ENCODE measurements at places on chromosomes 5 and 9.
A peak's percentile ranks its signal among the peaks of the same experiment; 100 is the strongest.

DNA sequence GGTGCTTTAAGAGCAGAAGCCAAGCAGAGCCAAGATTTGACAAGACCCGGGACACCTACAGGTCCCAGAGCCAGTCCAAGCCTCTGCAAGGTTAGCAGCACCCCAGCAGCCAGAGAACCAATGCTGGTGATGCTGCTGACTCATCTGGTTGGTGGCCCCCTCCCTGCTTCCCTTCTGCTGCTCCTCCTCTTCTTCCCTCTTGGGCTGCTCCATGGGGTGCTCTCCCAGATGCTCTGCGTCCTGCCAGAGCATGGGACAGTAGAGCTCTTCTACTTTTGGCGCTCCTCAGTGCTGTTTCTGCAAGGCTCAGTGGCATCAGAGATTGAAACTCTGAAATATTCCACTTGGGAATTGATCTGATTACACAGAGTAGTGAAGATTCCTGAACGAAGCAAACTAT lies 76.1 kb upstream of the SAP30L start:
- H3K27me3 ChIP-seq, result no peaks in the 10 kb centered on the region
- no peak overlapping the region for H3K27ac ChIP-seq
- DNase-seq, result no peak
- no peaks in the 10 kb centered on the region for H3K4me1 ChIP-seq
- no peak overlapping the region for H3K4me3 ChIP-seq

DNA sequence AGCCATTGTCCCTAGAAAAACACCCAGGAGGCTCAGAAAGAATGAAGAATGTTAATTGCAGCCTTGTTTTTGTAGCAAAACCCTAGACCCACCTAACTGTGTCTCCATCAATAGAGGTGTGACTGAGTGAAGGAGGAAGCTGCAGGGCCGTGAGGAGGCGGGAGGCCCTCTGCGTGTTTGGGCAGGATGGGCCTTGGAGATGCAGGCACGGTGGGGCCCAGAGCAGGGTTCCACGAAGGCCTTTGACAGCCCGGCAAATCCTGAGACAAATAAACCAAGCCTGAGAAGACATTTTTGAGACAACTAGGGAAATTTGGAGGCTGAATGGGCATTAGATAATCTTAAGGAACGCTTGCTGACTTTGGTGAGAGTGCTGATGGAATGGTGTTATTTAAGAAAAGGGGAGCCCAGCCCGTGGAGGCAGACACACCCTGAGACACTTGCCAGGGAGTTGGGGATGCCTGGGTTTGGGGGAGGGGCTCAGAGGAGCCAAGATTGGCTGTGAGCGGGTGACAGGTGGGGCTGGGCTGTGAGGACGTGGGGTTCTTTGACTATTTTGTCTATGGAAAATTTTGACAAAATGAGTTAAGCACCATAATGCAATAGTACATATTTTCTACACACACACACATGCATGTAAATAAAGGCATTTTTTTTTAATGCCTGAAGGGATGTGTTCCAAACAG lies 48.8 kb downstream of the BARX1 start:
- H3K4me3 ChIP-seq, result no peak overlapping the region
- H3K27me3 ChIP-seq, result peaks cover 3% of the 10 kb centered on the region
- no peak for DNase-seq
- H3K27ac ChIP-seq, result no peak overlapping the region
- no peaks in the 10 kb centered on the region for H3K36me3 ChIP-seq

DNA sequence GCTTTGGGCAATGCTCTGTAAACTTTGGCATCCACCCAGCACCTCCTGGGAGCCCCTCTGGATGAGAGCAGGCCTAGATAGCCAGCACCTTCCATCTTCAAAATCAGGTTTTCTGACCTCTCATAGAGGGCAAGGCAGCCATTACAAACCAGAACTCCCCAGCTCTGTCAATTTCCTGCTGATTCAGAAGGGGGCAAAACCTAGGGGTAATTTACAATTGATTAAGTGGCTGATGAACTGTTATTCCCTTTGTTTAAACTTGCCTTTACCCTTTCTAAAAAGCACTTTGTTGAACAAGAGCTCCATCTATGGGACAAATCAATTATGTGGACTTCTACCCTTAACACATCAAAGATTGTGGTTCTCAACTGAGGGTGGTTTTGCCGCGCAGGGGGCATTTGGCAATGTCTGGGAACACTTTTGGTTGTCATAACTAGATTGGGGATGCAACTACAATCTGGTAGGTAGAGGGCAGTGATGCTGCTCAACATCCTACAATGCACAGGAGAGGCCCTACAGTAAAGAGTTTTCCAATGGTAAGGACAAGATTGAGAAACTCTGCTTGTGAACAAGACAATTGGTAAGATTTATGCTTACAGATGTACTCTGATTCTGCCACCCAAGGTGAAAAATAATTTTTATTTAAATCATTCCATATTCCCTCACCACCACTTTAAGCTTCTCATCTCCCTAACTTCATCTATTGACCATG lies 184.1 kb downstream of the MARCHF11 start:
- DNase-seq, result no peak
- H3K27me3 ChIP-seq, result no peaks in the 10 kb centered on the region
- no peaks in the 10 kb centered on the region for H3K4me1 ChIP-seq

GRCh38 chr5:132825033-132825833 lies 5.2 kb downstream of the SHROOM1 start:
- DNase-seq, result no peak
- no peak overlapping the region for H3K27ac ChIP-seq
- H3K27me3 ChIP-seq, result peaks cover 66% of the 10 kb centered on the region
- peak overlapping the region; percentile 13 for H3K4me3 ChIP-seq

- H3K27me3 ChIP-seq, result peaks cover 60% of the 10 kb centered on the region
- H3K4me1 ChIP-seq, result peaks cover 9% of the 10 kb centered on the region
- H3K27ac ChIP-seq, result no peak overlapping the region
- H3K4me3 ChIP-seq, result no peak overlapping the region
- no peaks in the 10 kb centered on the region for H3K36me3 ChIP-seq
Observed at GRCh38 chr5:96434201-96434645, 1.2 kb upstream of the PCSK1 start.

GRCh38 chr5:140242890-140243585 lies 59.9 kb downstream of the PFDN1 start:
- H3K27me3 ChIP-seq, result no peaks in the 10 kb centered on the region
- no peak for DNase-seq
- peaks cover 12% of the 10 kb centered on the region for H3K36me3 ChIP-seq
- H3K4me1 ChIP-seq, result peaks cover 12% of the 10 kb centered on the region
- H3K4me3 ChIP-seq, result no peak overlapping the region

DNA sequence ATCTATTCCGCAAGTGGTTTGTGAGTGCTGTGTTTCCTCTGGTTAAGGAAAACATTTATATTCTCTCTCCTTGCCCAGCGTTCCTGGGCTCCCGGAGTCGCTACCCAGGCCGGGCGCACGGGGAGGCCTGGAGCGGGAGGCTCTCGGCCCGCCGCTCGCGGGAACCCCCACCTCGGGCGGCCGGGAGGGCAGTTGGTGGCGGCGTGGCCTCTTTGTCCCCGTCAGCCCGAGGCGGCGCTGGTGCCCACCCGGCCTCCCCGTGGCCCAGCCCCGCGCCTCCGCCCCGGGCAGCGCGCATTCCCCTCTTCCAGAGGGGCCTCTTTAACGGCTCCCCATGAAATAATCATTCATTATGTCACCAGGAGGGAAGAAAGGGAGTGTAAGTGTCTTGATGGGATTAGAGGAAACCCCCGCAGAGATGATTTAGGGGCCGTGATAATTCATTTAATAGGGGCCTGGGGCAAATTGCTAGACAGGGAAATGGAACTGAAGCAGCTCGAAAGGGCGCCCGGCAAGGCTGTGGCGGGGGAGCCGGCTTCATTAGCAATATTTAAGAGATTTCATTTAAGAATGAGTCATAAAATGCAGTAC lies 181.9 kb upstream of the TBCA start:
- peaks cover 43% of the 10 kb centered on the region for H3K27me3 ChIP-seq
- no peak overlapping the region for H3K27ac ChIP-seq
- DNase-seq, result no peak
- H3K4me1 ChIP-seq, result peaks cover 15% of the 10 kb centered on the region
- no peak overlapping the region for H3K4me3 ChIP-seq

DNA sequence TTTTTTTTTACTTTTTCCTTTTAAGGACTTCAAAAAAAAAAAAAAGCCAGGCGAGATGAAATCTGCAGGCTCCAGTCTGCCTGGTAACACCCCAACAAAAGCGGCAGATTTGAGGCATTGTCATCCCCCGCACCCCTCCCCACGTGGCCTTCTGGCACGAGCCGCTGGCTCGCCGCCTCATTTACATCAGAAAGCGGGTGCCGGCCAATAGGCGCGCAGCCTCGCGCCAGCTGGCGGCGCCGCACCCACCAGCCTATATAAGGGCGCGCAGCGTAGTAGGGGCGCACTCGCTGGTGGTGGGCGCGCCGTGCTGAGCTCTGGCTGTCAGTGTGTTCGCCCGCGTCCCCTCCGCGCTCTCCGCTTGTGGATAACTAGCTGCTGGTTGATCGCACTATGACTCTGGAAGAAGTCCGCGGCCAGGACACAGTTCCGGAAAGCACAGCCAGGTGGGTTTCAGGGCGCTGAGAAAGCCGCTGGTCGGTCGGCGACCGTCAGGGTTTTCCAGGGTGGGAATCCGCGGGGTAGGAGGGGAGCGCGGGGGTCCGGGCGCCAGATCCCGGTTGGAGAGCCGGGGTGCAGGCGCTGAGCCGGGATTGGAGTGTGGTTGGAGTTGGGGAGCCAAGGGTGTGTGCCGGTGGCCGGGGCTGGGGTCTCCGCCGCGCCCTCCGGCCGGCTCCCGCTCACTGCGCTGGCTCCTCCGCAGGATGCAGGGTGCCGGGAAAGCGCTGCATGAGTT lies at the start of gene GADD45G:
Gene GADD45G (plus strand): TSS at position 284 of the 736 bp plus-strand sequence. CDS start 110 bp downstream, at position 394.
- DNase-seq, result peak; percentile 92
- peaks cover 19% of the 10 kb centered on the region for H3K27me3 ChIP-seq
- peak within 1 kb of the TSS; percentile 88 for H3K27ac ChIP-seq
- H3K36me3 ChIP-seq, result peaks cover 32% of the 10 kb centered on the region
- peak within 1 kb of the TSS; percentile 87 for H3K4me3 ChIP-seq
- peaks cover 25% of the 10 kb centered on the region for H3K4me1 ChIP-seq

DNA sequence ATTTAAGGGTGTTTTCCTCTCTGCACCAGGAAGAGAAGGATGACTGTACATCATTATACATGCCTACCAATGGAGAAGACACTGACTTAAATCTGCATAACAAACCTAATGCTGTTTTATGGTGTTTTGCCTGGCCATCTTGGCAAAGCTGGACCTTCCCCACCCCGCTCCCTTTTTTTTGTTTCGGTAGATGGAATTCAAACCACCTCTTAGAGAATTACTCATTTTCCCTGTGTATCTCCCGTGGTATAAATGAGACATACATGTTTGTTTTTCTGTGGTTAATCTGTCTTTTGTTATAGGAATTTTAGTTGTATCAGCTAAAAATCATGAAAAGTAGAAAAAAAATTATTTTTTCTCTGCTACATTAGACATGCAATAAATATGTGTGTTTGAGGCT lies 28.8 kb downstream of the IL12B start:
- no peaks in the 10 kb centered on the region for H3K36me3 ChIP-seq
- H3K4me3 ChIP-seq, result no peak overlapping the region
- no peak for DNase-seq
- H3K27me3 ChIP-seq, result peaks cover 11% of the 10 kb centered on the region

DNA sequence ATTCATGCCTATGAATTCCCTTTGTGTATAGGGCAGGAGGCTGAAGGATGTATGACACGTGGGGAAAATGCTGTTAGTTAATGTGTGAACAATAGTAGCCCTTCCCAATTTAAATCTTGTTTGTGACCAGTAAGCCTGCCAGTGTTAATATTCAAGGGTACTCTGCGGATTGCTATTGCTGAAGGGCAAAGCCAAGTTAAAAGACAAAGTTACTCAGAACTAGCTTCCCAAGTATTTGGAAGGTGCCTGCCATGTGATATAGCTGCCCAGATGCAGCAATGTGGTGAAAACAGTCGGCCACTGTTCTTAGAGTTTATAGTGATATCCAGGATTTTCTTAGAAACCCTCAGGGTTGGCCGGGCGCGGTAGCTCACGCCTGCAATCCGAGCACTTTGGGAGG lies 34.6 kb downstream of the MARVELD2 start:
- H3K4me3 ChIP-seq, result no peak overlapping the region
- DNase-seq, result no peak
- no peaks in the 10 kb centered on the region for H3K27me3 ChIP-seq
- no peaks in the 10 kb centered on the region for H3K36me3 ChIP-seq
- H3K27ac ChIP-seq, result no peak overlapping the region

- no peak overlapping the region for H3K4me3 ChIP-seq
- peaks cover 13% of the 10 kb centered on the region for H3K4me1 ChIP-seq
- DNase-seq, result no peak
- H3K36me3 ChIP-seq, result peaks cover 14% of the 10 kb centered on the region
Observed at GRCh38 chr5:10726913-10727517, 34.0 kb downstream of the DAP start.

DNA sequence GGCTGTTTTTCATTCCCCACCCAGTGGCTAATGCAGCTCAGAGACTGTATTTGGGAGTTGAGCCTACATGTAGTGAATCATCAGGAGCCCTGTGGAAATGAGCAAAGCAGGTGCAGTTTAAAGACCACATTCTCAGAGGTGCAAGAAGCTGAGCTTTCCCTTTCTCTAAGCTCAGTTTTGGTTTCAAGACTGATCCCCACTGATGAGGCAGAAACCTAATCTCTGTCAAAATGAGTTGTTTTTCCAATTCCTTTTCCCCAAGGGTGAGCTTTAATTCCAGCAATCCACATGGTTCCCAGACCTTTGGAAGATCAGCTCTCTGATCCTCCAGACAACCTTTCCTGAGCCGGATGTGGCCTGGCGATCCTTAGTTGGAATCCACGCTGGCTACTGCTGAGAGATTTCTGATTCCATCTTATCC lies 420.5 kb downstream of the EBF1 start:
- H3K27ac ChIP-seq, result no peak overlapping the region
- H3K4me1 ChIP-seq, result no peaks in the 10 kb centered on the region
- no peak overlapping the region for H3K4me3 ChIP-seq
- H3K27me3 ChIP-seq, result peaks cover 3% of the 10 kb centered on the region
- DNase-seq, result no peak
- H3K36me3 ChIP-seq, result no peaks in the 10 kb centered on the region

All from activated T-helper 2 cell treated with anti-CD3 and anti-CD28 coated beads, Interferon-gamma antibody, Interleukin-2, Interleukin-4, amounts not matched to agents 10 μg/mL and 5 μg/mL and 100 μg/mL, durations not matched to agents 14 hours and 24 hours and 36 hours (primary cell).